Thymus (tissue), 14 donors: ENCODE measurements at places on chromosomes 16 and 17. TPM values are rescaled to one million over a fixed set of nuclear protein-coding genes. Genes with fewer than 3 reads are reported as not detected.

- DNase-seq = no peak
These were observed 1529.0 kb downstream of the CDH11 start for GRCh38 chr16:63592852-63593251.

The ACE gene
- total RNA-seq = 0.28 TPM

DNA sequence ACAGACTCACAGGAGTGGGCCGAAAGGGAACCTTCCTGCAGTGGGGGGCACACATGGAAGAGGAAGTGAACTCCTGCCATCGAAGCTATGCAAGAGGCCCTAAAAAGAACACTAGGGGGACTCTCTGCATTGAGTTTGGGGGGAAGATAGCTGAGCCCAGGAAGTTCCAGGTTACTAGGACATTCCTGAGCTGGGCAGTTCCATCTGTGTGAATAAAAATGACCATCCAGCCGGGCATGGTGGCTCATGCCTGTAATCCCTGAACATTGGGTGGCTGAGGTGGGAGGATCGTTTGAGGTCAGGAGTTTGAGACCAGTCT is 211.8 kb downstream of the ZNF423 start:
- DNase-seq = no peak

DNA sequence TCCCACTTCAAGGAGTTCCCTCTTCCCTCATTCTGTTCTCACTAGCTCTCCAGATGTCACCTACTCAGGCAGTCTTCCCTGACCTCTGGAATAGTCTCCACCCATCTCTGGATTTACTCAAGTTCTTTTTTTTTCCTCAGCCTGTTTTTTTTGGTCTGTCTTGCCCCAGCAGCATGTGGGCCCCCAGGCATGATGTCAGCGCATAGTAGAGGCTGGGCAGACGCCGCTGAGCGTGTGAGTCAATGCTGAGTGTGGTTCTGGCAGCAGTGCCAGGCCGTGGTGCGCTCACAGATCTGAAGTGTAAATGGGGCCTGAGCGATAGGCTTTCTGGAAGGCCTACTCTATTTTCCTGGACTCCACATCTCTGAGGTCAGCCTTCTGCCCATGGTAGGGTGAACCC is 2.7 kb upstream of the KCNJ18 start:
- no peak for DNase-seq
